Substantia nigra (tissue), 51 donors: ENCODE measurements at places on chromosomes 16 and 17.

- DNase-seq = no peak
Measured at GRCh38 chr16:9300252-9300651, 208.8 kb downstream of the HAPSTR1 start.

- no peak for DNase-seq
Measured at GRCh38 chr16:23523876-23524385, 13.6 kb upstream of the GGA2 start.

DNA sequence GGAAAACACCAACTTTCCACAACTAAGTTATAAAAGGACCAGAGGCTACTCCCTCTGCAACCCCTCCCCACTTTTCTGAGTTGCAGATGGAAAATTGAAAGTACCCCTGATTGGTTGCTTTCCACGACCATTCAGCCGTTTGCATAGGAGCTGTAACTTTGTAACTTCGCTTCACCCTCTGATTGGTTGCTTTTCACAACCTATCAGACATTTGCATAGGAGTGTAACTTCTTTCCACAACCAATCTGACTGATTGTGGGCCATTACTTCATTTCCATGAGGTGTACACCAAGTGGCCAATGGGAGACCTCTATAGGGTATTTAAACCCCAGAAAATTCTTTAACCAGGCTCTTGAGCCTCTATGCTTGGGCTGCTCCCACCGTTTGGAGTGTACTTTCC, 644.1 kb downstream of the WWOX start:
- no peak for DNase-seq

DNA sequence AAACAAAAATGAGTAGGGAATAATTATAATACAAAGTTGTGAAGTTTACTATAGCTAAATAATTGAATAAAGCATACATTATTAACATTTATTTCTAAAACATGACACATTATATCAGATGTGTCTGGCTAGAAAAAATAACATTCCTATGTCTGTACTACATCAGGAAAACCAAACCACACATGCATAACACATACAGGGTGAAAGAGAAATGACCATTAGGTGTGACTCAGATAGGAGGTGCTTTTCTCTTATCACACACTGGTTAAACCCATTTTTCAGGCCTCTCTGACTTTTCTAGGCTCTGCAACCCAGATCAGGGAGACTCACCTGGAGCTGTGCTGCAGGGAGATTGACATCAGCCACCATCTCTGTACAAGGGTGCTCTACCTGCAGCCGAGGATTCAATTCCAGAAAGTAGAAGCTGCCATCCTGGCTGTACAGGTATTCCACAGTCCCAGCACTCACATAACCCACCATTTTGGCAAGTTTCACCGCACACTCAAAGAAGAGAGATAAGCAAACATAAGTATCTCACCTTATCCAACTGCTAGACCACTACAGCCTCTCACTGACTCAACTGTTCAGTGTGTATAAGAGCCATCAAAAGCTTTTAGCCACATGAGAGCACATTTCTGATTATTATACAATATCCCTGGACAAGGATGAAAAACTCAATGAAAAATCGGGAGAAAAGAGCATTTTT, 116.6 kb upstream of the C17orf78 start:
- no peak for DNase-seq

- no peak for DNase-seq
Measured at GRCh38 chr17:27457731-27458523, 1.7 kb downstream of the KSR1 start.

DNA sequence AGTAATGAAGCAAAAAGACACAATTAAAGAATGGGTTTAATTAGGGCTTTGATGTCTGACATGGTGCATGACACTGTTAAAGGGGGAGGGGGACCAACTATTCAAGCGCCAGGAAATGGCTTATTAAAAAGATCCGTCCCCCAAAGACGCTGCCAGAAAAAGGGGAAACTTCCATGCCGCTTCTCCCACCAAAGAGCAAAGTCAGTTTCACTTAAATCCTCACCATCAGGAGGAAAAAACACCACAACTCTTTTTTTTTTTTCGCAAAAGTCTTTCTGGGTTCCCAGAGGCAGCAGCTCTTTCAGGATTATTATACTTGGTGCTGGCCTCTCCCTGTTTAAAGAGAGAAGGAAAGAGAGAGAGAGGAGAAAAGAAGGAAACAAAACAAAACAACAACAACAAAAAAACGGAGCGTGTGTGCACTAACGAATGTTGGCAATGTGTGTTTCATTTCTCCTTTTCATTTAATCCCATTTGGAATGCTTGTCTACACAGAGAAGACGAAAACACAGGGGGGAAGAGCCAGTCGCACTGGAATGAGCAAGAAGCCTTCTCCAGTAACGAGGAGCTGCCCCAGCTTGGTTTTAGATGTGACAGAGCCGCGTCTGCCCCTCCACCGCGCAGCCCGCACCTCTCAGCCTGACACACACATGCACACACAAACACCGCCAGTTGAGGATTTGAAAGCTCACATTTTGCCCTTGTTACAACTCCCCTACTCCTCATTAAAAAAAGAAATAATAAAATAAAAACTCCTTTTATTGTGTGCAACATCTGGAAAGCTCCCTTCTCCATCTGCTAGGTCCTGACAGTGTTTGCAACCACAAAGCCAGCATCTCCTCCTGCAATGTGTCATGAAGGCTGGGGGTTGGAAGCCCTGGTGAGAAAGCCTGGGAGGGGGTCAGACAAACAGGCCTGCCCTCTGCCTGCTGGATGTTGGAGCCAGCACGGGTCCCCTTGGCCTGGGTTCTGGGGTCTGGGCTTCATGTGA, 32.7 kb upstream of the AXIN2 start:
- DNase-seq = no peak

GRCh38 chr17:61260071-61260797, 139.4 kb upstream of the TBX2 start:
- DNase-seq = no peak

GRCh38 chr17:82301916-82302567, 15.4 kb downstream of the CD7 start:
- no peak for DNase-seq

- no peak for DNase-seq
Measured at GRCh38 chr17:40777971-40778370, 4.4 kb downstream of the KRT27 start.

GRCh38 chr16:50635505-50636392, 45.4 kb downstream of the SNX20 start:
- no peak for DNase-seq

- no peak for DNase-seq
Measured at GRCh38 chr16:62709794-62710193, 673.6 kb upstream of the CDH8 start.

- DNase-seq = no peak
Measured at GRCh38 chr16:21159281-21159951, 942 bp downstream of the LDAF1 start.

GRCh38 chr17:44552361-44552760, 4.9 kb upstream of the FZD2 start:
- no peak for DNase-seq

- no peak for DNase-seq
Measured at GRCh38 chr17:17027442-17028058, 14.7 kb upstream of the MPRIP start.

DNA sequence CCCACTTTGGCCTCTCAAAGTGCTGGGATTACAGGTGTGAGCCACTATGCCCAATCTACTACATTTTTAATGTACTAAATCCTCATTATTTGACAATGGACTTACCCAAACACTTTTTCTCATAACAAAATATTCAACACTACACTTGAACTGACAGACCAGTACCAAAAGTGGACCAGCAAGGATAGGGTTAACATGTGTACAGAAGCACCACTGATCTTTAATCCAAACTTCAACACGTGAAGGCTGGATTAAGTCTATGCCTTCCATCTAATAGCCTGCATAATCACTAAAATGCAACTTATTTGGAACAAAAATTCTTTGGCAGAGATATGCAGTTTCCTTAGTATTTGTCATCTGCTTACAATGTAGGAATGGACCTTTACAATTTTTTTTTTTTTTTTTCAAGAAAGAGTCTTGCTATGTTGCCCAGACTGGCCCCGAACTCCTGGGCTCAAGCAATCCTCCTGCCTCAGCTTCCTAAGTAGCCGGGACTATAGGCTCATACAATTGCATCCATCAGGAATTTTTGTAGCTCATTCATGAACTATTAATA, 60.0 kb upstream of the BCAR1 start:
- DNase-seq = no peak

DNA sequence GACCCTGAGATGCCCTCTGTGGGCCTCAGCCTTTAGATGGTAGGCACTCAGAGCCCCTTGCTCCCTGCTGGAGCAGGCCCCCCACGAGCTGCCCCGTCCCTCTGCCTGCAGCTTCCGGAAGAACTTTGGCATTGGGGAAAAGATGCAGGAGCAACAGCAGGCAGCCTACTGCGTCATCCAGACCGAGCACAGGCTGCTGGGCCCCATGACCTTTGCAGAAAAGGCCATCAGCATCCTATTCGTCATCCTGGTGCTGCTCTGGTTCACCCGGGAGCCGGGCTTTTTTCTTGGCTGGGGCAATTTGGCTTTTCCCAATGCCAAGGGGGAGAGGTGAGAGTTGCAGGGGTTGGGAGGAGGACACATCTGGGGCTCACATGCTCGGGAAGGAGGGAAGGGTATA, 12.7 kb upstream of the FOXN1 start:
- no peak for DNase-seq

DNA sequence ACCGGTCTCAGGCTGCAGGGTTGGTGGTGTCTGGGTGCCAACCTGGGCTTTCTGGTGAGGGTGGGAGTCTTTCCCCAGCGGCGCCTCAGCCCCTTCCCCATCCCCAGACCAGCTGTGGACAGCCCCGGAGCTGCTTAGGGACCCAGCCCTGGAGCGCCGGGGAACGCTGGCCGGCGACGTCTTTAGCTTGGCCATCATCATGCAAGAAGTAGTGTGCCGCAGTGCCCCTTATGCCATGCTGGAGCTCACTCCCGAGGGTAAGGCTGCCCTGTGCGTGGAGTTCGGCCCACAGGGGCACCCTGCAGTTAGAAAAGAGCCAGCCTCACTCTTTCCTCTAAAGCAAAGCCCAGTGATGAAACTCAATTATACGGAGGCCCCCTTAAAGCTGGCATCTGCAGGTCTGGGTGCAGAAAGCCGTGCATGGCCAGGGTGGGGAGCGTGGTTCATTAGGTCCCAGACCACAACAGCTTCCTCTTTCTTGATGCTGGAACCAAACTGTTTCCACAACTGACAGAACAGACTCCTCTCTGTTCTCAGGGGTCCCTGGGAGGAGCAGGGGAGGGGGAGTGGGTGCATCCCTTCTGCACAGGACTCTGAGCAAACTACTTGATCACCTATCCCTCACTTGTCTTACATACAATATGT, 10.7 kb downstream of the GUCY2D start:
- DNase-seq = no peak

DNA sequence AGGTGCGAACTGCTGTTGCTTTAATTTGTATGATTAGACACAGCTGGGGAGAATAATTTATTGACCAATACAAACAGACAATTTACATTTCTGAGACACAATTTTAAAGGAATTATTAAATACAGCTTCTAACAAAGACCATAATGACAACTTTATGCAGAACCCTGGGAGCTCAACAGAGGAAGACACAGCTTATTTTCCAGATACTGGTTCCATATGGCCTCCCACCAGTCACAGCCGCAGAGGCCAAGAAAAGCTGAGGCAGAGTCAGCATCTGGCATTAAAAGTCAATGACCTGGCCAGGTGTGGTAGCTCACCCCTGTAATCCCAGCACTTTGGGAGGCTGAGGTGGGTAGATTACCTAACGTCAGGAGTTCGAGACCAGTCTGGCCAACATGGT, 66.1 kb upstream of the BCAR1 start:
- DNase-seq = no peak

DNA sequence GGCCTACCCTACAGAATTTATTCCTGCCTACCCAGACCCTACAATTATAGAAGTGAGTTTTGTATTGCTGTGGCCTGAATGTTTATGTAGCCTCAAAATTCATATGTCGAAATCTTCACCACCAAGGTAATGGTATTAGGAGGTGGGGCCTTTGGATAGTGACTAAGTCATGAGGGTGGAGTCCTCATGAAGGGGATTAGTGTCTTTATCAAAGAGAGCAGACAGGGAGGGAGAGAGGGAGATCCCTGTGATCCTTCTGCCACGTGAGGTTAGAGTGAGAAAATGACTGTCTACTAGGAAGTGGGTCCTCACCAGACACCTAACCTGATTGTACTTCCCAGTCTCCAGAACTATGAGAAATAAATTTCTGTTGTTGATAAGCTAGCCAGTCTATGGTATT, 981 bp upstream of the DUXB start:
- no peak for DNase-seq

GRCh38 chr16:455453-455852, 30.0 kb downstream of the RAB11FIP3 start:
- no peak for DNase-seq

DNA sequence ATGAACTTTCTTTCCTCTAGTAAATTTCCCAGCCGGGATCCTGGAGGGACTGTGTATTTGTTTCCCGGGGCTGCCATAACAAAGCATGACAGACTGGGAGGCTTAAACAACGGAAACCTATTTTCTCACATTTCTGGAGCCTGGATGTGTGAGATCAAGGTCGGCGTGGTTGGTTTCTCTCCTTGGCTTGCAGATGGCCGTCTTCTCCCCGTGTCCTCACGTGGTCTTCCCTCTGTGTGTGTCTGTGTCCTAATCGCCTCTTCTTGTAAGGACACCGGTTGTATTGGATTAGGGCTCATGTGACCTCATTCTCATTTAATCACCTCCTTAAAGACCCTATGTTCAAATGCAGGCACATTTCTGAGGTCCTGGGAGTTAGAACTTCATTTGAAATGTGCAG, 22.0 kb upstream of the USP10 start:
- no peak for DNase-seq

DNA sequence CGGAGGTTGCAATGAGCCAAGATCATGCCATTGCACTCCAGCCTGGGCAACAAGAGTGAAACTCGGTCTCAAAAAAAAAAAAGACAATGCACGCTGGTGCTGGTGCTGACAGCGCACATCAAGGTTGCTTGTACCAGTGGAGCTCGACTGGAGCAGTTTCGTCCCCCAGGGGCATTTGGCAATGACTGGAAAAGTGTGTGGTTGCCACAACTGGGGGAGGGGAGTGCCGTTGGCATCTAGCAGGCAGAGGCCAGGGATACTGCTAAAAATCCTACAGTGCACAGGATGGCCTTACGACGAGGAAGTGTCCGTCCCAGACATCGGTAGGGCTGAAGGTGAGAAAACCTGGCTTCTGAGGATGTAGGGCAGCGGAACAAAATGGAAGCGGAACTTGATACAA, 2.4 kb downstream of the MEAK7 start:
- DNase-seq = no peak

DNA sequence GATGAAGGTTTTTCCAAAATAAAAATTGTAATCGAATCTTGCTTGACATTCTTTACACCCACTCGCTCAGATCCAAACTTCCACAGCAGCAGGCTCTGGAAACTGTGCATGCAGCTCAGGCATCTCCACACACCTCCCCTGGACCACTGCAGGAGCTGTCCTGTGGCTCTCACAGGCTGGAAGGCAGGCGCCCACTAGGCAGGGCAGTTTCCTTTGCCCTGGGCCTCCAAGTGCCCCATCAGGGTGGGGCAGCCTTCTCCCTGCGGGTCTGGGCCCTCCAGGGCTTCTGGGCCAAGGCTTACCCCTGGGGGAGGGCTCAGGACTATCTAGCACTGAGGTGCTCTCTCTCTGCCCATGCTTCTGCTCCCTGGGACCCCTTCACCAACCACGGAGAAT, 114.5 kb upstream of the RPL38 start:
- DNase-seq = no peak
